ENCODE measurements at places on chromosomes 1 and 21.

DNA sequence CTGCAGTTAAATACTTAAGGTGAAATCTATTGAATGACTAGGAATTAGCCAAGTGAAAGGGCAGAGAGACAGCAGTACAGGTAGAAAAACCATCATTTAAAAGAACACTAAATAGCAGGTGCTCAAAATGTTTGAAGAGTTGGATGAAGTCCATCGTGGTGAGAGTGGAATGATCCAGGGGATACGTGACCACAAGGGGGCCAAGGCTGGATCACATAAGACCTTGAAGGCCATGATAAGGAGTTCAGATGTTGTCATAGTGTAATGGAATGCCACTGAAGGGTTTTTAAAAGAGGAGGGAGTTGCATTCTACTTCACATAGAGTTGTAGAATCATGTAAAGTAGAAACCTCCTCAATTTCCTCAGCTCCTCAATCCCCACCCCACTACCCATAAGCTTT, 34.8 kb upstream of the HOOK1 start:
- H3K36me3 ChIP-seq = no peaks in the 10 kb centered on the region
- peaks cover 3% of the 10 kb centered on the region for H3K27me3 ChIP-seq
- H3K4me3 ChIP-seq = no peak overlapping the region
- no peak for DNase-seq
- H3K4me1 ChIP-seq = no peaks in the 10 kb centered on the region

- H3K4me1 ChIP-seq = no peaks in the 10 kb centered on the region
- H3K4me3 ChIP-seq = no peak overlapping the region
- DNase-seq = no peak
- H3K27ac ChIP-seq = no peak overlapping the region
- H3K27me3 ChIP-seq = no peaks in the 10 kb centered on the region
Measured at GRCh38 chr1:85496941-85497582, 32.1 kb upstream of the DDAH1 start.

DNA sequence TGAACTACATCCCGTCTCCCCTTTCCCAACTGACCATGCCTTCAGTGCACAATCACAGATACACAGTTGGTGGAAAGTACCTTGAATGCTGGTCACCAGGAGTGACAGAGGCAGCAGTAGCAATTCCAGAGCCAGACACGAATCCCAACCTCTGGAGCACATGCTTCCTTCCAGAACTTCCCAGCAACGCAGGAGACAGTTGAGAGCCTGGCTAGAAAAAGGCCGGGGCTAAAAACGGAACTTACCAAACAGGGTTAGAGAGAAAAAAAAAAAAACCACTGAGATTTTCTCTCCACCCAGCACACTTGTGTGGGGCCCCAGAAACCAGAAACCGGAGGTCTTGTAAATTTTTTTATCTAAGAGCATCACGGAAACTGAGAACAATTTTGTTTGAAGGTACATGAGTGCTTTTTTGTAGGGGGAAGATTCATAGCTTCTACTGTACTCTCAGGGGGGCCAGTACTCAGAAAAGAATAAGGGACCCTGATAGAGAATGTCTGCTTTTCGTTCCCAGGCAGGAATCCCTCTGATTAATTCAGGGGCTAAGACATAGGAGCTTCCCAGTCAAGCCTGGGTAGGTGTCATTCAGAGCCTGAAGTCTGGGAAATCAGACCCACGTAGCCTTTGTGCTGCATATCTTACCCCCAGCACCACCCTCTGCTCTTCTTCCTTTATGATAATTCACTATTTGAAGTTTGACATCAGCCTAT, at the start of gene CD48:
Gene CD48 (minus strand): TSS at position 221 of the 710 bp plus-strand sequence. CDS start 59 bp downstream, at position 162.
- DNase-seq = peak; percentile 79
- no peaks in the 10 kb centered on the region for H3K27me3 ChIP-seq
- peaks cover 39% of the 10 kb centered on the region for H3K4me1 ChIP-seq
- H3K27ac ChIP-seq = no peak within 1 kb of the TSS

- no peak overlapping the region for H3K4me3 ChIP-seq
- H3K4me1 ChIP-seq = no peaks in the 10 kb centered on the region
- no peaks in the 10 kb centered on the region for H3K36me3 ChIP-seq
- peaks cover 15% of the 10 kb centered on the region for H3K27me3 ChIP-seq
Measured at GRCh38 chr1:101438359-101438758, 201.5 kb downstream of the S1PR1 start.

- H3K4me3 ChIP-seq = no peak overlapping the region
- no peak for DNase-seq
- no peaks in the 10 kb centered on the region for H3K27me3 ChIP-seq
- no peaks in the 10 kb centered on the region for H3K4me1 ChIP-seq
- no peaks in the 10 kb centered on the region for H3K36me3 ChIP-seq
Measured at GRCh38 chr1:163161841-163162240, 40.9 kb downstream of the RGS5 start.

- H3K4me1 ChIP-seq = peaks cover 19% of the 10 kb centered on the region
- DNase-seq = no peak
- no peaks in the 10 kb centered on the region for H3K36me3 ChIP-seq
- peaks cover 37% of the 10 kb centered on the region for H3K27me3 ChIP-seq
- H3K4me3 ChIP-seq = no peak overlapping the region
- H3K27ac ChIP-seq = peak overlapping the region; percentile 5
Measured at GRCh38 chr1:158248771-158249170, 5.5 kb upstream of the CD1A start.

GRCh38 chr1:41977326-41977725, 58.6 kb upstream of the HIVEP3 start:
- DNase-seq = no peak
- H3K27me3 ChIP-seq = no peaks in the 10 kb centered on the region
- no peak overlapping the region for H3K27ac ChIP-seq
- no peak overlapping the region for H3K4me3 ChIP-seq
- no peaks in the 10 kb centered on the region for H3K36me3 ChIP-seq
- peaks cover 28% of the 10 kb centered on the region for H3K4me1 ChIP-seq

DNA sequence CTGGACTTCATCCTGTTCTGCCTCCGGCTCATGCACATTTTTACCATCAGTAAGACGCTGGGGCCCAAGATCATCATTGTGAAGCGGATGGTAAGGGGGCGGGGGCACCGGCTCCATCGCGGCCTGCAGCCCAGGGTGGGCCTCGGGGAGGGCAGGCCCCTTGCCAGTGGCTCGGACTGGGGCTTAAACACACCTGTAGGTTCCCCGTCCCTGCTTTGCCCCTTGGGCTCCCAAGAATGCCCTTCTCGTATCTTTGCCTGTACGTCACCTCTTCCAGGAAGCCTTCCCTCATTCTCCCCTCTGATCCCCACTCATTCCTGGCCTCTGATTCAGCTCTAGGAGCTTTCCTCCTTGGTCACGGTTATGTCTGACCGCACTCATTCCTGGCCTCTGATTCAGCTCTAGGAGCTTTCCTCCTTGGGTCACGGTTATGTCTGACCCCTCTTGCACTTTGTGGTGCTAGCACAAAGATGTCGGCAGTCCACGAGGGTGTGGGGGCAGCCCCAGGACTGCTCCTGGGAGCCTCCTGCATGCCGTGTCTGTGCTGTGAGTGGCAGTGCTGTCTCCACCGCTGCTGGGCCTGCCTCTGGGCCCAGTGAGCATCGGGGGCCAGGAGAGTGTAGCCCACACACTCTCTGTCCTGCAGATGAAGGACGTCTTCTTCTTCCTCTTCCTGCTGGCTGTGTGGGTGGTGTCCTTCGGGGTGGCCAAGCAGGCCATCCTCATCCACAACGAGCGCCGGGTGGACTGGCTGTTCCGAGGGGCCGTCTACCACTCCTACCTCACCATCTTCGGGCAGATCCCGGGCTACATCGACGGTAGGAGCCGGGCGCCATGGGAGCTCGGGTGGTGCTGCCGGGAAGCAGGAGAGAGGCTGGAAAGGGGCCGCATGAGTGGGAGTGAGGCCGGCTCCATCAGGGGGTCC, 49.1 kb upstream of the LRRC3 start:
- peaks cover 51% of the 10 kb centered on the region for H3K36me3 ChIP-seq
- no peak for DNase-seq
- H3K4me3 ChIP-seq = no peak overlapping the region
- peak overlapping the region; percentile 39 for H3K27ac ChIP-seq
- H3K4me1 ChIP-seq = peaks cover 3% of the 10 kb centered on the region
- no peaks in the 10 kb centered on the region for H3K27me3 ChIP-seq

DNA sequence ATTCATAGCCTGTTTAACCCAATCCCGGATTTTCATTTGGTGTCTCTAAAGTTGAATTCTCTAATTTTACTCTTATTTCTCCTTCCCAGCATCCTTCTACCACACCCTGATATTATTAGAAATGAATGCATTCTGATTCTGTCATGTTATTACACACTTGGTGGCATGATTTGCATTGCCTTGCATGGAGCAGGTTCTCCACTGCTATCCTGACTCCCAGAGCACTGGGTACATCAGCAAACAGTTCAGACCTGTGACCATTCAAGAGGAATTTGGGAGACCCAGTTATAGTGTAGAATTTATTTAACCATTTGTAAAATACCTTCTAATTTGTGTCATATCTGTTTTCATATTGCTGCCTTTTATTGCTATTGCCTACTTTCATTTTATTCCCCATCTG, 2.6 kb downstream of the LRRC8B start:
- H3K27ac ChIP-seq = no peak overlapping the region
- H3K27me3 ChIP-seq = no peaks in the 10 kb centered on the region
- no peak overlapping the region for H3K4me3 ChIP-seq
- H3K4me1 ChIP-seq = peaks cover 21% of the 10 kb centered on the region
- DNase-seq = no peak
- peaks cover 30% of the 10 kb centered on the region for H3K36me3 ChIP-seq

DNA sequence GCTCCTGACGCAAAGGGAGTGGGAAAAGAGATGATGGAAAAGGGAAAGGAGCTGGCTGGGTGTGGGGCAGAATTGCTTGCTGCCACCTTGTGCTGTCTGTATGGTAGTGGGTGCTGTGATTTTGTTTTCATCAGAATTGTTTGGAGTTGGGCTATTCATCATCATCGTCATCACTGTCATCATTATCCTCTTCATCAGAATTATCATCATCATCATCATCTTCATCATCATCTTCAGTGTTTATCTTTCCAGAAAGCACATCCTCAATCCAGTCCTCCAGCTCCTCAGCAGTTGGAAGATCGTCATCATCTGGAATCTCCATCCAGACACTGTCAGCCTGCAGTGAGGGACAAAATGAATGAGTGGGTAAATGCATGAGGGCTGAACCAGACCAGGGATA, 59.3 kb downstream of the VANGL1 start:
- DNase-seq = no peak
- peaks cover 12% of the 10 kb centered on the region for H3K27me3 ChIP-seq
- H3K4me3 ChIP-seq = no peak overlapping the region
- H3K36me3 ChIP-seq = no peaks in the 10 kb centered on the region
- no peaks in the 10 kb centered on the region for H3K4me1 ChIP-seq

DNA sequence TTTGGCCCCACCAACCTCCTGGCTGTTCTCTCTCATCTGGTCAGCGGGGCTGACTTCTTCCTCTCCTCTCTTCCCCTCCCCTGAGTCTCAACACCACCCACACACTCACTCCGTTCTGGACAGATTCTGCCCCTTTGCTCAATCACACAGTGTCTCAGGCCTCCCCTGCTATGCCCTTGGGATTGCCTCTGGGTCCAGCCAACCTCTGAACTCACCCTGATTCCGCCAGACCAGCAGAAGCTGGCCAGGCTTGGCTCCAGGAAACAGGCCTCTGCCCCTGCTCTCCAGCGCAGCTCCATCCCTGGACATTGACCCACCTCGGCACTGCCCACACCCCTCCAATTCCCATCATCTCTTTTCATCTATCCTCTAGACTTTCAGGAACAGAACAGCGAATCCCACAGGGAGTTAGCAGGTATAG, 22.1 kb downstream of the AHDC1 start:
- peaks cover 2% of the 10 kb centered on the region for H3K4me1 ChIP-seq
- H3K27ac ChIP-seq = peak overlapping the region; percentile 2
- H3K27me3 ChIP-seq = peaks cover 1% of the 10 kb centered on the region
- H3K36me3 ChIP-seq = peaks cover 6% of the 10 kb centered on the region
- no peak overlapping the region for H3K4me3 ChIP-seq

DNA sequence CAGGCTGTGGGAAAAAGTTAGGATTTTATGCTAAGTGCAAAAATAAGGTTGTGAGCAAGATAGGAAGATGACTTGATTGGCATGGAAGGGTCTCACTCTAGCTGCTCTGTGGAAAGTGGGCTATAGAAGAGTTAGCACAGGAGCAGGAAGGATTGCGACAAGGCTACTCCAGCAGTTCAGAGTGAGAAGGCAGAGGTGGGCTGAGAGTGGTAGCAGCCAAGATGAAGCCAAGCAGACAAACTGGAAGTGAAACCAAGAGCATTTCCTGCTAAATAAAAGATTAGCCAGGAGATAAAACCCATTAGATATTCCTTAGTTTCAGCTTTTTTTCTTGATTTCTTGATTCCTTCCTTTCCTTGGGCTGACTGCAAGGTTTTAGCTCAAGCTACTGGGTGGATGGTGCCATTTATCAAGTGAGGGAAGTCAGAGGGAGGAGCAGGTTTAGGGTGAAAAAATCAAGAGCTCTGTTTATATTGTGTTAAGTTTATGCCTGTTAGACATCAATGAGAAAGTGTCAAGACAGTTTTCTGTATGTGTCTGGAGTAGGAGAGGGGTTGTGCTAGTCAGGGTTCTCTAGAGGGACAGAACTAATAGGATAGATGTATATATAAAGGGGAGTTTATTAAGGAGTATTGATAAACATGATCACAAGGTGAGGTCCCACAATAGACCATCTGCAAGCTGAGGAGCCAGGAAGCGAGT, 33.1 kb upstream of the ZNF644 start:
- peaks cover 9% of the 10 kb centered on the region for H3K27me3 ChIP-seq
- no peak overlapping the region for H3K27ac ChIP-seq
- H3K4me1 ChIP-seq = no peaks in the 10 kb centered on the region
- H3K36me3 ChIP-seq = no peaks in the 10 kb centered on the region
- no peak for DNase-seq

- H3K4me3 ChIP-seq = peak within 1 kb of the TSS; percentile 49
- DNase-seq = peak; percentile 31
- no peaks in the 10 kb centered on the region for H3K36me3 ChIP-seq
- H3K27ac ChIP-seq = no peak within 1 kb of the TSS
- peaks cover 26% of the 10 kb centered on the region for H3K27me3 ChIP-seq
- peaks cover 21% of the 10 kb centered on the region for H3K4me1 ChIP-seq
Measured at GRCh38 chr21:37006486-37007291, at the start of gene RIPPLY3. TSS of gene RIPPLY3 (plus strand) at chr21:37006702. CDS start at chr21:37006773, 71 bp downstream.

DNA sequence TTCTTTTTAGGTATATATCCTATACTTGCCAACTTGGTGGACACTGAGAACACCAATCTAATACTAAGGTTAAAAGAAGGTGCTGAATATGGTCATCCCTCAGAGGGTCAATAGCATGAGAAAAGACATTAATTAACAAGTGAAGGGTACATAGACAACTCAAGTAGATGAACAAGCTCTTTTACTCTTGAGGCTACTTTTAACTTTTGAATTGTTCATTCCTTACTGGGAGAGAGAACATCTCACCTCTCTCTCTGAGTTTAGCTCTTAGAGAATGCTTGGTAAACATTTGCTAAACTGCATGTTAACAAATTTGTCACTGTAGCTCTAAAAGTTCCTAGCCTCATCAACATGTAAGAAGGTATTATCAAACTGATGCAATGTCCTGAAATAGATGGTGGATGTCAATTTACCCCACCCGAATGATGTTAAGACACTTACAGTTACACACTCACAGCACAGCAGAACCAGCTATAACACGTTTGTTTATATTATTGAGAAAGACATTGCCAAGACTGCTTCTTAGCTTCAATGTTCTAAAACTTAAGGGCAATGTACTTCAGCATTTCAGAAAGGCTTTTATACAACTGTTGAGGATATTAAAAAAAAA, 35.9 kb downstream of the HEATR1 start:
- peaks cover 57% of the 10 kb centered on the region for H3K36me3 ChIP-seq
- no peak for DNase-seq
- no peak overlapping the region for H3K27ac ChIP-seq
- no peak overlapping the region for H3K4me3 ChIP-seq
- no peaks in the 10 kb centered on the region for H3K27me3 ChIP-seq

GRCh38 chr21:34536820-34537219, 24.8 kb upstream of the KCNE1 start:
- no peak for DNase-seq
- H3K27me3 ChIP-seq = no peaks in the 10 kb centered on the region
- no peak overlapping the region for H3K4me3 ChIP-seq
- H3K27ac ChIP-seq = no peak overlapping the region
- no peaks in the 10 kb centered on the region for H3K36me3 ChIP-seq

Measured in activated CD8-positive, alpha-beta T cell treated with anti-CD3 and anti-CD28 coated beads, Interleukin-2, amount 10 ng/mL, durations not matched to agents 7 days and 5 days (primary cell).